Activated CD4-positive, alpha-beta T cell treated with anti-CD3 and anti-CD28 coated beads for 48 hours (primary cell): ENCODE measurements at places on chromosomes 16 and 17.

- no peak for DNase-seq
Measured at GRCh38 chr16:66658860-66659190, 37.7 kb downstream of the CMTM4 start.

DNA sequence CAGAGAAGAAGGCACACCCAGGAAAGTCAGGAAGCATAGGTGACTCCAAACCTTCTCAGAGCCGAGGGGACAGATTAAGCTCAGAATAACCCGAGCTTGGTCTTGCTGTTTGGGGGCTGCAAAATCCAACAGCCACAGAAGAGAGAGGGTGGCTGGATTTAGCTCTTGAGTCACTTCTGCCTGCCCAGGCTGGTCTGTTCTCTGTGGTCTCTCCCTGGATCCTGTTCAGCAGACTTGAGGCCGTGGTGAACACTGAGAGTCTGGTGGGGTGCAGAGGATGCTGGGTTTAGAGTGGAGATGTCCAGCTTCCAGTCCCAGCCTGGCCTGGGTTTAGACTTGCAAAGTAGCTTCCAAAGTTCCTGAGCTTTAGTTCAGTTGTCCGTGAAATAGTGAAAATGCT lies 8.8 kb downstream of the SLC26A11 start:
- DNase-seq = no peak

- DNase-seq = peak; percentile 76
Measured at GRCh38 chr16:84603140-84603816, 14.6 kb downstream of the COTL1 start.

GRCh38 chr16:48950184-48950583 lies 331.5 kb downstream of the CBLN1 start:
- DNase-seq = no peak

GRCh38 chr17:69473841-69474831 lies 59.6 kb downstream of the MAP2K6 start:
- DNase-seq = no peak

DNA sequence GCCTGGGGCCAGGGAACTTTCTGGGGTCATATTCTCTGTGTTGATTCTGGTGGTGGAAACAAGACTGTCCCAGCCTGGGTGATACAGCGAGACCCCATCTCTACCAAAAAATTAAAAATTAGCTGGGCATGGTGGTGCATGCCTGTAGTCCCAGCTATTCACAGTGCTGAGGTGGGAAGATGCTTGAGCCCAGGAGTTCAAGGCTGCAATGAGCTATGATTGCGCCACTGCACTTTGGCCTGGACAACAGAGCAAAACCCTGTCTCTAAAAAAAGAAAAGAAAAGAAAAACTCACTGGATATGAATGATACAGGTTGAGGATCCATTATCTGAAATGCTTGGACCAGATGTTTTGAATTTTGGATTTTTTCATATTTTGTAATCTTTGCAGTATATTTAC lies 13.6 kb downstream of the SCGB1C2 start:
- no peak for DNase-seq

GRCh38 chr16:47247690-47248089 lies 103.9 kb upstream of the NETO2 start:
- DNase-seq = no peak

DNA sequence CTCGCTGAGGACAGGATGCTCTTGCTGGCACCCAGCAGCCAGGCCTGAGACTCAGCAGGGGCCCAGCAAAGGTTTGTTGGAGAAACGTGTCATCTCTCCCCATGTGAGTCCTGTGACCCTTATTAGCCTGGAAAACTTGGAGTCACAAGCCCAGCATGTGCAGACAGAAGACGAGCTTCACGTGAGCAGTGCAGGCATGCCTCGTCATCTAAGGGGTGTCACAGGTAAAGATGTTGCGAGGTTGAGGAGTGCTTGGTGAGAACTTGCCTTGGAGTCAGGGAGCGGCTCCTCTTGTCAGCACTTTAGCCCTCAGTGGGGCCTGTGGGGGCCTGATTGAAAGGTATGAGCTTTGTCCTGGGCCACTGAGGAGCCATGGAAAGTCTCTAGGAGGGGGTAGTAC lies 2.1 kb upstream of the CTRL start:
- no peak for DNase-seq

DNA sequence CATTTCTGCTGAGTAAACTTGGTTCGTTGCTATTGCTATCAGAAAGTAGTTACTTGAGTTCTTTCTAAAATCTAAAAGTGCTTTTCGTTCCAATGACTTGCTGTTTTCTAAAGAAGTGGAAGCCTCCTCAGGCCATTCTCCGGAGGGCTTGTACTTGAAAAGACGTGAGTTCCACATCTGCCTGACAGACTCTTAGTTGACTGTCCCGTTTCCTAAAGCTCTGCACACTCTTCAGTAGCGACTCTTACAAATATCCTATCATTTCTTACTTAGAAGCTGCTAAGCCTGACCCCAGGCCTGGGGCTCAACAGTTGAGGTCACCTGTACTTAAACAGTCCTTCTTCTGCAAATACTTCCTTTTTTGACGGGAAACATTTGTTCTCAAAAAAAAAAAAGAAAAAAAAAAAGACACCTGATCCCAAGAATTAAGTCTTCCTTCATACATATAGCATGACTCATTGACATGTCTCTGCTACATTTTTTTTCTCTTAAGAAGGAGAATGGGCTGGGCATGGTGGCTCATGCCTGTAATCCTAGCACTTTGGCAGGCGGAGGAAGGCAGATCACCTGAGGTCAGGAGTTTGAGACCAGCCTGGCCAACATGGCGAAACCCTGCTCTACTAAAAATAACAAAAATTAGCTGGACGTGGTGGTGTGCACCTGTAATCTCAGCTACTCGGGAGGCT lies 61.5 kb downstream of the DHRS7C start:
- DNase-seq = no peak

DNA sequence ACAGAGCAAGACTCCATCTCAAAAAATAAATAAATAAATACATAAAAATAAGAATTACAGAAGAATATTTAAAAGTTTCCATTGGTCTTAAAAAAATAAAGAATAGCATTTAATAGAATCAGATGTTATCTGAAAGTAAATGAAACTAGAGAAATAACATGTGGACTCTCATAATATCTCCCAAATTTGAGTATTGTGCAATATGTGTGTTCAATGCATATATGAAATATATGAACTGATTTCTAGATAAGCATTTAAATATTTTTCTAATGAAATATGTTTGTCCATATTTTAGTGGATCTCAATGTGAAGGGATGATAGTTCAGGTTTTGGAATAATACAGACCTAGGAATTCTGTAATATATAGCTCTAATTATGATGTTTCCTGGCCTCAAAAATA lies 265.9 kb upstream of the PMFBP1 start:
- DNase-seq = no peak

DNA sequence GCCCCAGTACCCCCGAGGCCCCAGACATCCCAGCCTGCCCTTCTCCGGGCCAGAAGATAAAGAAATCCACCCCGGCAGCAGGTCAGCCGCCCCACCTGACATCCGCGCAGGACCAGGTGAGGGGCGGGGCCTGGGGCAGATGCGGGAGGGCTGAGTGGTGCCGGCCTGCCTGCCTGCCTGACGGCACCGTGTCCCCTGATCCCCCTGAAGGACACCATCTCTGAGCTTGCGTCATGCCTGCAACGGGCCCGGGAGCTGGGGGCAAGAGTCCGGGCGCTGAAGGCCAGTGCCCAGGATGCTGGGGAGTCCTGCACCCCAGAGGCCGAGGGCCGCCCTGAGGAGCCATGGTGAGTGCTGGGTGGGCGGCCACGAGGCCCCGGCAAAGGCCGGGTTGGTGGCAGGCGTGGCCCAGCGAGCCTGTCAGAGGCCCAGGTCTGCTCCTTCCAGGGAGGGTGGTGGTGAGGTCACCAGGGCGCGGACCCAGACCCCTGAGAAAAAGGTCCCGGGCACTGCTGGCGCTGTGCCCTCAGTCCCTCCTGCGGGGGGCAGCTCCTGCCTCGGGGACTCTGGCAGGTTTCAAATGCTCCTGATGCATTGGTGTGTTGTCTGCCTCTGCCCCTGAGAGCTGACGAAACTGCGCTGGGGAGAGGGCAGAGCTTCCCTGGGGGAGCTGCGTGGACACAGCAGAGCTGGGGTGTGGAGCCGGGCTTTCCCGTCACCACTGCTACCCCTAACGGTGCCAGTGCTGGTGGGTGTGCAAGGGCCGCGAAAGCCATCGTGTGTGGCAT lies 1.2 kb downstream of the CDT1 start:
- DNase-seq = peak; percentile 71

DNA sequence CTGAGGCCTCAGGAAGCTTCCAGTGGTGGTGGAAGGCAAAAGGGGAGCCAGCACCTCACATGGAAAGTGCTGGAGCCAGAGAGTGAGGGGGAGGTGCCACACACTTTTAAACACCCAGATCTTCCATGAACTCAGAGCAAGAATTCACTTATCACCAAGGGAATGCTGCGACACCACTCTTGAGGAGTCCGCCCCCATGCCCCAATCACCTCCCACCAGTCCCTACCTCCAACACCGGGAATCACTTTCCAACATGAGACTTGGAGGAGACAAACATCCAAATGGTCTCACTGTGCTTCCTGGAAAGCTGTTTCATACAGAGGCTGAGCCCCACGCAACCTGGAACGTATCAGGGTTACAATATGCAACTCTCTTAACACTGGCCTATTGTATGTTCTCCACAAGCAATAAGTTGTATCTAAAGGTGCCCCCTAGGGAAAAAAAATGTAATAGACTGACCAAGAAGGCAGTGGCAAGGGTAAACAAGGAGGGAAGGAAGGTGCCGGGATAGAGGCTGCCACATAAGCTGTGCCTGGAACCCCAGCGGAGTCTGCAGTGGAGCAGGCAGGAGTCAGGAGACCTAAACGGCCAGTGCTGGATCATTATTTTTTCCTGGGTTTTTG lies 106.7 kb upstream of the FOXF1 start:
- DNase-seq = no peak

- no peak for DNase-seq
Measured at GRCh38 chr17:73620414-73620813, 23.8 kb downstream of the SDK2 start.

GRCh38 chr16:81717662-81718189 lies 61.4 kb upstream of the PLCG2 start:
- DNase-seq = no peak
